ENCODE measurements at places on chromosomes 4 and X.

DNA sequence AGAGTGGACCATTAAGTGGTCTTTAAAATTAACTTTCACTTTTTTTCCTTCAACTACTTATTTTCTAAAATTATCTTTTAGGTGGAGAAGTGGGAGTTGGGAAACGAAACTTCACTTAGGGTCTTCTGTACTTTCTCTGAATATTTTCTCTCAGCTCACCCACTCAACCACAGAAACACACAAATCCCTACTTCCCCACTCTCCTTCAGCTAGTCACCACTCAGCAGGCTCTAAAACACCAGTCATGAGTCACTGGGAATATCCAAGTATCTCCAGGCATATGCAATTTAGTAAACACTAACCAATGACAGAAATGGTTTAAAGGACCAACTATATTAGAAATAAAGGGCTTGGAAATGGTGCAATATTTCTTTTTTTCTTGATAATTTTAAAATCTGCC is 153.0 kb upstream of the RPS6KA6 start:
- no peak overlapping the region for H3K27ac ChIP-seq
- no peak overlapping the region for H3K4me3 ChIP-seq
- H3K36me3 ChIP-seq = no peaks in the 10 kb centered on the region

GRCh38 chr4:165464813-165465381 is 86.1 kb downstream of the CPE start:
- no peak overlapping the region for H3K27ac ChIP-seq
- peaks cover 4% of the 10 kb centered on the region for H3K27me3 ChIP-seq
- no peak overlapping the region for H3K4me3 ChIP-seq
- no peaks in the 10 kb centered on the region for H3K4me1 ChIP-seq

DNA sequence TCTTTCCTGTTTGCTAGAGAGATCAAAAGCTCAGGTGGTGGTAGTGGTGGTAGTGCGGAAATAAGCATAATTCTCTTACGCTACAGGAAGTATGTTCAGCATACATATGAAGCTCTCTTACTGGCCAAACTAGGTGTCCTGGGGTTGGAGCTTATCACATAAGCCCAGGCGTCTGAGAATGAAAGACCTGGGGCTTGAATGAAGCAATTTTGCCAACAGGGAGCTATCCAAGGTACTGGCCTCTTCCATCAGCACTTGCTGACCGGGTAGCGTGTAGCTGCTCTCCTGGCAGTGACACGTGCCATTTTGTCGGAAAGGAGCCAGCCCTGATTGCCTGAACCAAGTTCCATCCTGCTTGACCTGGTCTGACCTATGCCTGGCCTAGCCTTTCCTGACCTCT is 65.9 kb upstream of the HPF1 start:
- no peaks in the 10 kb centered on the region for H3K36me3 ChIP-seq
- H3K27me3 ChIP-seq = peaks cover 8% of the 10 kb centered on the region
- H3K4me3 ChIP-seq = no peak overlapping the region
- DNase-seq = no peak
- H3K27ac ChIP-seq = no peak overlapping the region
- peaks cover 3% of the 10 kb centered on the region for H3K4me1 ChIP-seq

DNA sequence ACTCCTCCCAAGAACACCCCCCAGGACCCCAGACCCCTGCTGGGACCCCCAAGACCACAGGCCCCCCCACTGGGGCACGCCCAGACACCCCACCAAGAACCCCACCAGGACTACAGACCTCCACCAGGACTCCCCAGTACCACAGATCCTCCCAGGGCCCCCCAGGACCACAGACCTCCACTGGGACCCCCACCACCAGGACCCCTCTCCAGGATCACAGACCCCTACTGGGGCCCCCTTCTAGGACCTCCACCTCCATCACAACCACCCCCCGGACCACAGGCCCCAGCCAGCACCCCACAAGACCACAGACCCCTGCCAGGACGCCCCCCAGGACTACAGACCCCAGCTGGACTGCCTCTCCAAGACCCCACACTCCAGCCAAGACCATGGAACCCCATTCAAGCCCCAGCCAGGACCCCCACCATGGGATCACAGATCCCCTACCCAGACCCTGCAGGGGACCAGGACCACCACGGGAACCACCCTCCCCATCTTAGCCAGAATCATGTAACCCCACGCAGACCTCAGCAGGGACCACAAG is 855 bp upstream of the DHRSX start:
- peak overlapping the region; percentile 72 for H3K4me3 ChIP-seq
- H3K27ac ChIP-seq = peak overlapping the region; percentile 65
- no peak for DNase-seq
- no peaks in the 10 kb centered on the region for H3K27me3 ChIP-seq

GRCh38 chr4:84490663-84491062 is 8.4 kb downstream of the NKX6-1 start:
- peaks cover 6% of the 10 kb centered on the region for H3K4me1 ChIP-seq
- peaks cover 2% of the 10 kb centered on the region for H3K36me3 ChIP-seq
- no peak overlapping the region for H3K27ac ChIP-seq
- DNase-seq = no peak
- H3K27me3 ChIP-seq = peaks cover 72% of the 10 kb centered on the region
- H3K4me3 ChIP-seq = no peak overlapping the region

DNA sequence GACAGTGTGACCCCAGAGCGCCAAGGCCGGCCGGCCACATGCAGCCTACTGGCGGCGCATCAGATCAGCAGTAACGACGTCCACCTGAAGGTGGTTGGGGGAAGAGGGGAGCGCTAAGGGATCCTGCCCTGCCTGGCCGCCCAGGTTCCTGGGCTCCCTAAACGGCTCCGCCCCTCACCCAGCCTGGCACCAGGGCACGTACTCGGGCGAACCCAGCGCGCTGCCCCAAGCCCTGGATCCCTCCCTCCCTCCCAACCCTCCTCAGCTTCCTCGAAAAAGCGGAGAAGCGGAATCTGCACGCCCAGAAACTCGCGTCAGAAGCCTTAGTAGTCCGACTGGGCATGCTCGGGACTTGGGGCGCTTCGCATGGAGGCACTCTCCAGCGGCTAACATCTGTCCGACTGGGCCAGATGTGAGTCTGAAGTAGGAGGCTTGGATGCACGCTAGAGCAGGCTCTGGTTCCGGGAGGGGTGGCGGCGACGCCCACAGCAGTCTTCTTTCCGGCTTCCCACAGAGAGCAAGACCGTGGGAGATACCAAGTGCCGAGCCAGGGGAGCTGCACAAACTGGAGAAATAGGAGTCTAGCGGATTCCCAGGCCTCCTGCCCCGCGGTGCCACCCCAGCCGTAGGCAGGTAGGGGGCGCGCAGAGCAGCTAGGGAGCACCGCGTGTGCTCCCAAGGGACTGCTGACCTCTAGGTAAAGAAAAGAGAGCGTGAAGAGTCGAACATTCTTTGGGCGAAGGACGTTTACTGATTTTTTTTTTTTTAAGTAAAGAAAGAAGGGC is 114.3 kb upstream of the TEX13C start:
- no peak overlapping the region for H3K27ac ChIP-seq
- H3K27me3 ChIP-seq = peaks cover 20% of the 10 kb centered on the region
- peaks cover 3% of the 10 kb centered on the region for H3K4me1 ChIP-seq
- DNase-seq = no peak

DNA sequence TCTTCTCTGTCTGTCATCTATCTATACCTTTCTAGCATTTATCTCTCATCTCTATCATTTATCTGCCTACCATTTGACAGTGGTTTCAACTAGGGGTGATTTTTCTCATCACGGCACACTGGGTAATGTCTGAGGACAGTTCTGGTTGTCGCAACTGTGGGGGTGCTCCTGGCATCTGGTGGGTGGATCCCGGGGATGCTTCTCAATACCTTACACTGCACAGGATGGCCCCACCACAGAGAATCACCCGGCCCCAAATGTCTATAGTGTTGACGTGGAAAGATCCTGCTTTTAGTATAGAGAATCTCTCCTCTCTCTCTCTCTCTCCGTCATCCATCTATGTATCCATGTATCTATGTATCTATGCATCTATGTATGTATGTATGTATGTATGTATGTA is 7.2 kb downstream of the P2RY8 start:
- no peak overlapping the region for H3K27ac ChIP-seq
- DNase-seq = no peak
- peaks cover 11% of the 10 kb centered on the region for H3K36me3 ChIP-seq
- no peak overlapping the region for H3K4me3 ChIP-seq
- no peaks in the 10 kb centered on the region for H3K27me3 ChIP-seq

DNA sequence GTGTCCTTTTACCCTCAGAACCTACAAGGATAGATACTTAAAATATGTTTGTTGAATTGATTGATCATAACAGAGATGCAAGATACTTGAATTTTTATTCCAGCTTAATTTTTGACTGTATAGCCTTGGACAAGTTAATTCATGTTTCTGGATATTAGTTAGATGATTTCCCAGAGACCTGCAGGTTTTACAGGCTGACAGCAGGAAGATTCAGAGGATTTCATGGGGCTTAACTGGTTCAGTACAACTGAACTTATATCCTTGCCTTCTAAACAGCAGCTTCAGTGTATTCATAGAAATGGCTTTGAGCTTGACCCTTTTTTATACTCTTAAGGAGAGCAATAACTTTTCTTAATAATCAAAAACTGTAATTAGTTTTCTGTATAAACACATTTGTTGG is 62.2 kb upstream of the IL13RA1 start:
- no peak for DNase-seq
- H3K4me3 ChIP-seq = no peak overlapping the region
- no peaks in the 10 kb centered on the region for H3K27me3 ChIP-seq
- H3K4me1 ChIP-seq = no peaks in the 10 kb centered on the region

- peaks cover 25% of the 10 kb centered on the region for H3K4me1 ChIP-seq
- no peak for DNase-seq
- H3K36me3 ChIP-seq = peaks cover 7% of the 10 kb centered on the region
- no peaks in the 10 kb centered on the region for H3K27me3 ChIP-seq
- H3K27ac ChIP-seq = no peak overlapping the region
Observed at GRCh38 chrX:45026036-45026435, 153.0 kb downstream of the KDM6A start.

DNA sequence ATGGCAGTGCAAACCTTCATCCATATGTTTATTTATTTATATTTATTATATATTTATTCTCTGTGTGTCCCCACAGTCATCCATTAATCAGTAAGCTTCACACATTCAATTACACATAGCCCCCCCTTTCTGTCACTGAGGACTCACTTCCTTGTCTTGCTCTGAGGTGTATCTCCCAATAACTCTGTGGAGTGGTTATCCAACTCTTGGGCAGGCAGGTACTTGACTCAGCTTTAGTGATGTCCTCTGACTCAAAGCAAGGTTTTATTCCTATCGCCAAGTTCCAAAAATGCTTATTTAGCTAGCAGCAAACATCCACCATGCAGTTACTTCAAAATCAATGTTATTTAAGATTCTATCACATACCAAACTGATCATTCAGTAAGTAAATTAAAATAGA is 25.2 kb upstream of the NDP start:
- no peaks in the 10 kb centered on the region for H3K27me3 ChIP-seq
- H3K4me3 ChIP-seq = no peak overlapping the region
- no peak for DNase-seq
- no peaks in the 10 kb centered on the region for H3K36me3 ChIP-seq
- H3K4me1 ChIP-seq = no peaks in the 10 kb centered on the region

- DNase-seq = no peak
- no peak overlapping the region for H3K4me3 ChIP-seq
- no peaks in the 10 kb centered on the region for H3K4me1 ChIP-seq
- no peak overlapping the region for H3K27ac ChIP-seq
- H3K27me3 ChIP-seq = no peaks in the 10 kb centered on the region
- H3K36me3 ChIP-seq = no peaks in the 10 kb centered on the region
Observed at GRCh38 chr4:147709999-147710398, 21.9 kb upstream of the ARHGAP10 start.

DNA sequence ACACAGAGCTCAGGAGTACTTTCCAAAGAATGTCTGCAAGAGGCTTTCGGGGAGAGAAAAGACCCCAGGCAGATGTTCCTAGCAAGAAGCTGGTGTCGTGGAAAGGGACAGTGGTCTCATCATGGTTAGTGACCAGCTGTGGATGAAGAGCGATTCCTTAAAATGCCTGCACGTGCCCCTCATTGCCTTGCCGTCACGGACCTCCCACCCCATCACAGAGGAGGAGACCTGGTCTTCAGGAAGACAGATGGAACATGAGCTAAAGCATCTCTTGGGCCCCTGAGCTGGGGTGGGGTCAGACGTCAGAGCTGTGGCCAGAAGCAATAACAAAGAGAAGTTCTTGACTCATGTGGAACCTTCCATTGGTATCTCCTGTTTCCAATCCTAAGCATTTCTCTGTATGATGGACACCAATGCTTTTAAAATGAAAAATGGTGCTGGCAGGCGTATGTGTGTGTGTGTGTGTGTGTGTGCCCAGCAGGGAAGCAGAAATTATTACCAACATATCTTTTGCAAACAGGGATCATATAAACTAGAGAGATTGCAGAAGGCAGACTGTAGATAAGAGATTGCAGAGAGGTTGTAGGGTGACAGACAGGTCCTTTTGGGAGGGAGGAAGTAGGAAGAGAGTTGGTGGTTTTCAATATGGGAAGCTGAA is 25.2 kb upstream of the ASMTL start:
- DNase-seq = peak; percentile 14
- H3K4me1 ChIP-seq = peaks cover 82% of the 10 kb centered on the region
- peak overlapping the region; percentile 61 for H3K27ac ChIP-seq

DNA sequence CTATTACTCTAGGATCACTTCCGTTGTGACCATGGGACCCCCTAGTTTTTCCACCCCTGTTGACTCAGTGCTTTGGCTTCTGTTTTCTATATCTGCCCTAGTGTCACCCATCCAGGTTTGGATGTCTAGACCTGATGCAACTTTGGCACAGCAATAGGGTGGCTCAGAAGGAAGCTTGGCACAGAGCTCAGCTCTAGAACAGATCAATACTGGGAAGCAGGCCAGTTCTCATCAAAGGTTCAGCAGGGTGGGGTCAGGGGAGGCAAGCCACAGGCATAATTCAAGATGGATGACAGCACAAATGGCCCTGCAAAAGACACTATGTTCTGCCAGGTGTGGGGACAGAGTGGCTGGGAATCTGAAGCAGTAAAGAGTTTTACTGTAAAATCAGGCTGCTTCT is 74.2 kb upstream of the EGFL6 start:
- H3K4me1 ChIP-seq = no peaks in the 10 kb centered on the region
- no peak overlapping the region for H3K27ac ChIP-seq

- H3K27me3 ChIP-seq = no peaks in the 10 kb centered on the region
- no peaks in the 10 kb centered on the region for H3K36me3 ChIP-seq
- DNase-seq = no peak
- H3K4me1 ChIP-seq = no peaks in the 10 kb centered on the region
Observed at GRCh38 chr4:102174719-102175189, 170.5 kb downstream of the SLC39A8 start.

DNA sequence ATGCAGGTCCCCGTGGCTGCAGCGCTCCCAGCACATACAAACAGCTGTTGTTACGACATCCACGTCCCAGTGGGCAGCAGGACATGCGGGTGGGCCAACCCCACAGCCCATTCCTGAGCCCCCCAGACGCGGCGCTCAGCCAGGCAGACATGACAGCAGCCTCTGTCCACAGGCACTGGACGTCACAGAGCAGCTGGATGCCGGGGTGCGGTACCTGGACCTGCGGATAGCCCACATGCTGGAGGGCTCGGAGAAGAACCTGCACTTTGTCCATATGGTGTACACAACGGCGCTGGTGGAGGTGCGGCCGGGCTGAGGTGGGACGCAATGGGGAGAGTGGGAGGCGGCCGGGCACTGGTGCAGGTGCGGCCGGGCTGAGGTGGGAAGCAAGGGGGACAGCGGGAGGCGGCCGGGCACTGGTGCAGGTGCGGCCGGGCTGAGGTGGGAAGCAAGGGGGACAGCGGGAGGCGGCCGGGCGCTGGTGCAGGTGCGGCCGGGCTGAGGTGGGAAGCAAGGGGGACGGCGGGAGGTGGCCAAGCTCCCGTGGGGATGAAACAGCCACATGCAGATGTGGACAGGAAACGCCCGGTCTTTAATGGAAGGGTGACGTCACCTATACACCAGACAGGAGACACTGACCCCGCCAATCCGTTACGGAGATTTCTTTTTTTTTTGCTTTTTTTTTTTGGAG is 9.4 kb downstream of the PLCXD1 start:
- DNase-seq = no peak
- no peak overlapping the region for H3K27ac ChIP-seq
- H3K4me3 ChIP-seq = no peak overlapping the region
- H3K4me1 ChIP-seq = peaks cover 6% of the 10 kb centered on the region
- peaks cover 76% of the 10 kb centered on the region for H3K36me3 ChIP-seq

All from activated B cell treated with CpG ODN at 0.5 μM for 24 hours (primary cell).